ENCODE measurements at places on chromosomes 1 and 21. TPM values are rescaled to one million over a fixed set of nuclear protein-coding genes. Genes with fewer than 3 reads are reported as not detected.

Gene MXRA8
- 346 TPM for polyA plus RNA-seq

Gene PLA2G2F
- polyA plus RNA-seq: not detected

Gene KRTAP20-3
- not detected for polyA plus RNA-seq

Gene ETV3L
- polyA plus RNA-seq: not detected

DNA sequence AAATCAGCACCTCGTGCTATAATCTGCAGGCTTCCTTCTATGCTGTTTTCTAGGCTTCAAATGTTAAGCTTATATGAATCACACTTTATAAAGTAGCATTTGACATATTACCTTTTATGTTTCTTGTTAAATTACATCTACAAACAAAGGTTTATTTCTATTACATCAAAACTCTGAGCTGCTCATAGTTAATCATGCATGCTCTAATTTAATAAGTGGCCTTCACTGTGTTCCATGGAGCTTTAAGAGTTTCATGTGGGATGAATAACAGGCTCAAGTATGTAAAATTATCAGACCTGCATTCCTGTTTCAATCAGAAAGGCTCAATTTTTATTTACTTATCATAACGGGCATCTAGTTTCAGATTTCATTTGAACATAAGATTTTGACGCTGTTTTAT lies 13.0 kb downstream of the SLC19A2 start:
- DNase-seq: no peak

DNA sequence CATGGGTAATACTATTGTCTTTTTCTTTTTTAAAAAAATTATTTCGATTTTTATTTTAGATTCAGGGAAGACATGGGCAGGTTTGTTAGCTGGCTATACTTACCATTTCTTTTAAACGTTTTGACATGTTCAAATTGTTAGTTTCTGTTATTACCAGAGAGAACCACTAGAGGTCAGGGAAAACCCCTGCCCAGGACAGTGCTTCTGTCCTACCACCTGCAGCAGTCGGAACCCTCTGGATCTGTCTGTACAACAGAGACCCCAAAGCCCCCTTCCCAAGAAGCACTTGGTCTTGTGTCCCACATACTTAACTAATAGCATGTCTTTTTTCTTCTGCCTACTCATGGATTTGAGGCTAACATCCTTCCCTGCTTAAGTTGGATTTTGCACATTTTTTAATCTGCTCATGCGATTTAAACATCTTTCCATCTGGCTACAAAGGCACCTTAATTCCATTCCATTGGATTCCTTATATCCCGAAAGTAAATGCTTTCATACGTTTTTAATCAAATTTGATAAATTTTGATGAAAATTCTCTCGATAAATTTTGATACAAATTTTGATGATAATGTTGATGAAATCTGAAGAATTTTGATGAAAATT lies 10.0 kb upstream of the C1orf115 start:
- peak; percentile 50 for DNase-seq

DNA sequence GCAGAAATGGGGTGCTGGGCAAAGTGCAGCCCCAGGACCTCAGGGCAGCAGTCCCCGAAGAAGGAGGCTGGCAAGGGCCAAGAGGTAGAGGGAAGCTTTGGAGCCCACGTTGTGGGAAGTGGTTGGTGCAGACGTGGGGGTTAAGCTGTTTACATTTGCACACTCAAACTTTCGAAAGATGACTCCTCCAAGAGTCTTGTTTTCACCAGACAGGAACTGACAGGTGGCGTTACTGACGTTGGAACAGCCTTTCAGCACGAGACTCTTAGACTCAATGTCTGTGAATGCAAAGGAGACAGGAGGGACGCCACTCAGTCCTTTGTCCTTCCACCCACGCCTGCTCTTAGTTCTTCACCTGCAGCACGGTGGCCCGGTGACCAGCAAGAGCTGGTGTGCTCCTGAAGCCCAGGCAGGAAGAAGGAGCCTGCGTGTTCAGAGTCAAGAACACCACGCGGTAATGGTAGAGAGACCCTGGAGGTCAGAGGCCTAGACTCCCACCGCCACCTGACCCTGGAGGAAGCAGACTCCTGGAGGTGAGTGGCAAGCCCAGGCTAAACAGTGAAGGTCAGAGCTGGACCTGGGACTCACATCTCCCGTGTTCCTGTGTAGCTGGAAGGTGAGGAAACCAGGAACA lies 15.9 kb downstream of the LYPD8 start:
- no peak for DNase-seq

- peak; percentile 92 for DNase-seq
Observed at GRCh38 chr1:223845810-223846682, at the start of gene TP53BP2. TSS of gene TP53BP2 (minus strand) at chr1:223845947. CDS start at chr1:223845680, 267 bp downstream.

All from large intestine (tissue), 12 donors.